ENCODE measurements at places on chromosomes 7 and 10.

DNA sequence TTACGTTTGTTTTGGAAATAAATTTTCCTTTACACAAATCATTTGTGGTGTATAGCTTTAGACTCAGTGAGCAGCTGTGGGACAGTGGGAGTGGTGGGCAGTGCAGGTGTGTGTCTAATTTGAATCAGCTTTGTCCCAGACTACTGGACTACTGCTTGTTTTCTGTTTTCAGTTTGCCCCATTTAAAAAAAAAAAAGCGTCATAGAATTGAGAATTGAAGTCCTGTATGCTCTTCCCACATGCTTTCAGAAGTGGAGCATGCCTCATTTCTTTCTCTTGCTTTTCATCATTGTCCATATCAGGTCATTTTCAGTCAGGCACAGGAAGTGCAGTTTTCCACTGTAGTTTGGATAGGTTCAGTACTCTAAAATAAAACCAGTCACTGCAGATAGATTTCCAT is 66.1 kb downstream of the SHH start:
- no peak for DNase-seq

GRCh38 chr7:37441386-37441760 is 7.3 kb downstream of the ELMO1 start:
- DNase-seq: no peak

DNA sequence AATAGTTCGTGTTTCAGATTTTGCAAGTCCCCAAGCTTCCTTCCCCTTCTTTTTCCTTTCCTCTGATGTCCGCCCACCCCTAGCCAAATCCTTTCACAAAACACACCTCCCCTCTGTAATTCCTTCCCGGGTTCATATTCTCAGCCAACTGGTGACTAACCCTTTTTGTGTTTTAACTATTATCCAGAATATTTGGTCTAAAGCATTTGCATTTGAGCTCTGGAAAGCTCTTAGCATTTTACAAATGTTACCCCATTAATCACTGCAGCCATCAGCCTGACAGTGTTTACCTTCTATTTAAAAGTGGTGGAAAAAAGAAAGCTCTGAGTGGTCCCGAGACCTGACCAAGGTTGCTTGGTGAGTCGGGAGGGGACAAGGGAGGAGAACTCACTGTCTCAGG is 139.0 kb downstream of the CREB5 start:
- DNase-seq: no peak

- DNase-seq: no peak
Measured at GRCh38 chr10:121732656-121733445, 134.6 kb upstream of the FGFR2 start.

DNA sequence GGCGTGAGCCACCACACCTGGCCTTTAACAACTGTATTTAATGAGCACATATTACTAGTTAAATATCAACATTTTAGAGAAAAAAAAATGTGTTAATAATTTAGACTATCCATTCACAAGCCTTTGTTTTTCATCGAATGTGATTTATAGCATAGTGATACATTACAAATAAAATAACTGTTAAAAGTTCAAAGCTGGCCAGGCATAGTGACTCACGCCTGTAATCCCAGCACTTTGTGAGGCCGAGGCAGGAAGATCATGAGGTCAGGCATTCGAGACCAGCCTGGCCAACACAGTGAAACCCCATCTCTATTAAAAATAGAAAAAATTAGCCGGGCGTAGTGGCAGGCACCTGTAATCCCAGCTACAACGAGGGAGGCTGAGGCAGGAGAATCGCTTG is 72.7 kb downstream of the HACD1 start:
- DNase-seq: no peak

- no peak for DNase-seq
Measured at GRCh38 chr7:17598846-17599245, 300.4 kb downstream of the AHR start.

GRCh38 chr10:77111611-77112550 is 525.7 kb downstream of the KCNMA1 start:
- DNase-seq: no peak

GRCh38 chr10:80413271-80413996 is 5.1 kb downstream of the PRXL2A start:
- DNase-seq: no peak

DNA sequence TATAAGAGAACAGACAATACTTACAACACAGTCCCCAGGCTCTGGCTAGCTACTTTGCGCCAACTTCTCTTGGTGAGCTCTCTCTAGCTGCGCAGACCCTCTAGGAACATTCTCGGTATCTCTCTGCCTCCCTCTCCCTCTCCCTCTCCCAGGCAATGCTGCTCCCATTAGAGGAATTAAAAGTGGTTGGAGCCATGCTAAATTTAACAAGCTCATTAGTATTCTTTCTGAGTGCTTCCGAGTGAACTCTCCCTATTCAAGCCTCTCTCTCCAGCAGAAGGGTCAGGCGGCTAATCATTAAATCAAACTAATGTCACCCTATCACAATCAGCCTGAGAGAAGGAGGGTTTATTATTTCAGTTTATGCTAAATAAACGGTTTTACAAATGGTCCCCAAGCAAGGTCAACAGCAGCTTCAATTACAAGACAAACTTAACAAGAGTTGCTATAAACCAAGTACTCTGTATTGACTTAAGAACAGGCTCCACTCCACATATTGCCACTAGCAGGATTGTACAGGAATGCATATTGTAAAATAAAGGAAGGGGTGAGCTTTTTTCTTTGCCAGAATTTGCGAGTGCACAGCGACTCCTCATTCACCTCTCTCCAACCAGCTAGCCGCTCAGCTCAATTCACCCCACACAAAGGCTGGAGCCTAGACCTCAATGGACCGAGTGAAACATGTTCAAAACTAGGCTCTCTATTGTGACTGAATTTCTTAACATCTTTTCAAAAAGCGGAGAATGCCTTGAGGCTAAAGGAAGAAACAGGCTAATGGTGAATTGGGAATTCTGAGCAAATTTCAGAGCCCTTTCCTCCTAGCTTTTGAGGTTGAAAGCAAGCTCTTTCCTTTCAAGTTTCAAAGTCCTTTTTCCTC is 84.4 kb downstream of the GLI3 start:
- DNase-seq: no peak

DNA sequence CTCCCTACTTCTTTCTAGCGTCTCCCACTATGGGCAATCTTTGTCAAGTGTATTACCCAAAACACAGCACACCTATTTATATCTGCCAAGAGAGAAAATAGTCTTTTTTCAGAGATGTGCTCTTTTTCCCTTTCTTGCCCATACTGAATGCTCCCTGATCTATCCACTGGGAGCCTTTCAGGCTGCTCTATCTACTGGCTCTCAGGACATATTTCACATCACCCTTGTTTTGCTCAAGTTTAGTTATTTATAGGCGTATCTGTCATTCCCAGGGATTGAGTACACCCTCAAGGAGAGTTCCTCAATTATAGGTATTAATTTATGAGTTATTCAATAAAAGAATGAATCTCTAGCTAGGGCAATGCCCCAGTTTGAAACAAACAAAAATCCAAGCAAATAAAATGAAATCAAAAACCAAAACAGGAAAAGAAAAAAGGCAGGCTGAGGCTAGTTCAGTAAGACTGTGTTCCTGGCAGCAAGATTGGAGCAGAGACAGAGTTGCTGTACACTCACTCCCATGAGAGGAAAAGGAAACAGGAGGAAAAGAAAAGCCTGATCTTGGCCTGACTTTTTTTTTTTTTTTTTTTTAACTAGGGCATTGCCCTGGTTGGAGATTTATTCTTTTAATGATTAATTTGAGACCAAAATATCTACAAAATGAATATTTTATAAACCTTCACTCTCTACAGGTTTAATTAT is 665.9 kb upstream of the PCDH15 start:
- DNase-seq: no peak

- DNase-seq: no peak
Measured at GRCh38 chr7:114102996-114103395, 184.2 kb upstream of the PPP1R3A start.

- no peak for DNase-seq
Measured at GRCh38 chr10:58184120-58184670, 83.5 kb downstream of the IPMK start.

- no peak for DNase-seq
Measured at GRCh38 chr7:81789406-81790119, 19.7 kb upstream of the HGF start.

- DNase-seq: no peak
Measured at GRCh38 chr10:116634126-116634975, 13.6 kb downstream of the PNLIPRP2 start.

DNA sequence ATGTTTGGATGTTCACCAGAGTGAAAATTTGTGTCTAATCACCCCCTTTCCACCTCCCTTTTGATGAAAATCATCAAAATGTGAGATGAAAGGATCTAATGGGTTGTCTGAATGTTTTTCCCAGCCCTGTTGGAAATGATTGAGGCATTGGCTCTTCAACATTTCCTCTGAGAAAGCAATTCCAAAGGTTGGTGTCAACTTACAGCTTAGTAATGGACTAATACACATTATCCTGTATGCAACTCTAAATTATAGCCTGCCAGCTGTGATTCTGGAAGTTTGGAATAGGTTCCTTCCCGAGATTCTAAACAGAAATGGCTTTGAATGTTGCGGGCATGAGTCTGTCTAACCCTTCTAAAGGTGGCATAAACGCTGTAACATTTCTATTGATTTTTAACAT is 152.9 kb downstream of the DYNC1I1 start:
- no peak for DNase-seq

DNA sequence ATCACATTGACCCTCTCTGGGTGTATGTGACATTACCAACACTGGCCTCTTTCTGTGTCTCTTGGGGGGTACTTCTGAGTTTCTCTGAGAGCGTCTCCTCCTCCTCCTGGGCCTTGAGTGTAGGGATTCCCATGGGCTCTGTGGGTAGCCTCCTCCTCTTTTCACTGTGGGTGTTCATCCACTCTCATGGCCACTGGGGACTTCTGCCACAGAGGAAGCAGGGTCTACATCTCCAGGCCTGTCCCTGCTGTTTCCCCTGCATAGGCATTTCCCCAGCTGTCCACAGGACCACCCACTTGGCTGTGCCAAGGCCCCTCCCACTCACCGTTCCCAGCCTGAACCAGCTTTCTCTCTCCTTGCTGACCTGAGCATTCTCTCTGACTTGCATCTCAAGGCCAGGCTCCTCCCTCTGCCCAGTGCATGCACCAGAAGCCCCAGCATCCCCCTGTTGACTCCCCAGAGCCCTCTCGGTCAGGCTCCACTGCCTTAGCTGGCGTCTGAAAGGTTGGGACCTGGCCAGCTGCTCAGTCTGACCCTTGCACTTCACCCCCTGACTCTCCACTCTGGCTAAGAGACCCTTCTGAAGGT is 487.6 kb downstream of the GLRX3 start:
- no peak for DNase-seq

GRCh38 chr7:37419496-37419895 is 29.2 kb downstream of the ELMO1 start:
- no peak for DNase-seq

GRCh38 chr7:42222125-42222524 is 14.9 kb downstream of the GLI3 start:
- DNase-seq: no peak

DNA sequence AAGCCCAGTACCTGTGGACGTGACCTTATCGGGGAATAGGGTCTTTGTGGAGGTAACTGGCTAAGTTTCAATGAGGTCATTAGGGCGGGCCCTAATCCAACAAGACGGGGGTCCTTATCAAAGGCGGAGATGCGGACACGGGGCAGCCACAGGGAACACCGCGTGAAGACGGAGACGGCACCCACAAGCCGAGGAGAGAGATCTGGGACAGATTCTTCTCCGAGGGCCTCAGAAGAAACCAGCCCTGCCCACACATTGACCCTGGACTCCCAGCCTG is 516.9 kb downstream of the DNAJB6 start:
- peak; percentile 57 for DNase-seq

- DNase-seq: no peak
Measured at GRCh38 chr7:79923953-79924352, 210.7 kb upstream of the GNAI1 start.

DNA sequence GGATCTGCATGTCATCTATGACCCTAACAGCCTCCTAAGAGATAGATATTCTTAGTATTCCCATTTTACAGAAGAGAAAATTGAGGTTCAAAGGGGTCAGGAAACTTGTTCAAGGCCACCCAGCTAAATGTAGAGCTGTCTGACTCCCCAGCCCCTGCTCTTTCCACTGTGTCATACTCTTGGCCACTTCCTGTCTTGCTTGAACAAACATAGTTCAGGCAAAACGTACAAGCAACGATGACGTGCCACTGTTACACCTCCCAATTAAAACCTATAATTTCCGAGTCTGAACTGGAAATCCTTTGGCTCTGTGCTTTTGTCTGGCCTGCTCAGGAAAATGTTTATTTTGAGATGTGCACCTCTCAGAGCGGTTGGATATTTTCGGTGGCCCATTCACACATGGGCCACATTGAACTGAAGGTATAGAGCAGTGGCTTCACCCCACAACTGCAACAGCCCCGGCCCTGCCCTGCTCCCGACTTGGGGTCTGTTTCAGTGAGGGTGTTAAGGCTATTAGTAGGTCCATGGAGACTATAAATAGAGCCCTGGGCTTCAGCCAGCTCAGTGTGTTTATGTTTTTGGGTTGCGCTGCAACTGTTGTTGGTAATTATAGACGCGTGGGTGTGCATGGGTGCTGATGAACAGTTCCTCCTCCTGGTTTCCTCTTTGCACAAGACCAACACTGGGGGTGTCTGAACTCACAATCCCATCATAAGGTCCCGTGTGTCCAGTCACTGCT is 172.3 kb upstream of the ADO start:
- DNase-seq: peak; percentile 64

- no peak for DNase-seq
Measured at GRCh38 chr7:29230871-29231345, 36.3 kb downstream of the CHN2 start.

DNA sequence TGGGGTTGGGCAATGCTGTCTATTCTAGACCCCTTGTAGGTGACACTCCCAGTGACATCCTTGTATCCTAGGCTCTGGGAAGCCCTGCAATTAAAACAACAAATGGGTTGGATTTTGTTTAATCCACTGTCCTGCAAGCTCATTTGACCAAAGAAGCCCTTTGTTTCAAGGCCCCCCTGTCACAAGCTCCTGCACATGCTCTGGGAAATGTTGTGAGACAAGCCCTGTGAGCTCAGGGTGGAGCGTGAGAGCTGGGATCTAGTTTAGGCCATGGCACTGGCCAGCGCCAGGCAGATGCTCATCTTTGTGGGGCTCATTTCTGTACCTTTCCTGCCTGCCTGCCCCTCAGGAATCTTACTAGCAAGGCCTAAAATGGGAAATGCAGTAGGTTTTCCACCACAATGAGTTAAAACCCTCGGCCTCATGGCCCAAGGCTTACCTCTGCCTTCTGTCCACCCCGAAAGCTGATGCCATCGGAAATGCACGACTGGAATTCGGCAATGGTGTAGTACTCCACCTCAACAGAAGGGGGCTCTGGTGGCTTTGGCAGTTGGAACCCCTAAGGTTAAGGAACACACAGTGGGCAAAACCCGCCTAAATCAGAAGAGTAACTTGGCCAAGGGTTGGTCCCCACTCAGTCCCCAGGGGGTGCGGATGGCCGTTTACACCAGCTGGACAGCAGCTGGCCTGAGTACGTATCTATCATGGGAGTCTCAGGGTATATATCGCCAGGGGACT is 112.0 kb downstream of the NEURL1 start:
- no peak for DNase-seq

- DNase-seq: no peak
Measured at GRCh38 chr10:59718257-59718656, 8.6 kb upstream of the SLC16A9 start.

GRCh38 chr7:14950013-14950412 is 47.5 kb upstream of the DGKB start:
- DNase-seq: no peak
